ENCODE measurements at places on chromosomes 5 and 9. TPM values are rescaled to one million over a fixed set of nuclear protein-coding genes. Genes with fewer than 3 reads are reported as not detected.

The GPX3 gene
- total RNA-seq: 13.1 TPM

The CANX gene
- total RNA-seq: 570 TPM

The SMIM33 gene
- total RNA-seq: not detected

- peak; percentile 60 for DNase-seq
These were observed 79.6 kb downstream of the PDE4D start for GRCh38 chr5:59813761-59814536.

DNA sequence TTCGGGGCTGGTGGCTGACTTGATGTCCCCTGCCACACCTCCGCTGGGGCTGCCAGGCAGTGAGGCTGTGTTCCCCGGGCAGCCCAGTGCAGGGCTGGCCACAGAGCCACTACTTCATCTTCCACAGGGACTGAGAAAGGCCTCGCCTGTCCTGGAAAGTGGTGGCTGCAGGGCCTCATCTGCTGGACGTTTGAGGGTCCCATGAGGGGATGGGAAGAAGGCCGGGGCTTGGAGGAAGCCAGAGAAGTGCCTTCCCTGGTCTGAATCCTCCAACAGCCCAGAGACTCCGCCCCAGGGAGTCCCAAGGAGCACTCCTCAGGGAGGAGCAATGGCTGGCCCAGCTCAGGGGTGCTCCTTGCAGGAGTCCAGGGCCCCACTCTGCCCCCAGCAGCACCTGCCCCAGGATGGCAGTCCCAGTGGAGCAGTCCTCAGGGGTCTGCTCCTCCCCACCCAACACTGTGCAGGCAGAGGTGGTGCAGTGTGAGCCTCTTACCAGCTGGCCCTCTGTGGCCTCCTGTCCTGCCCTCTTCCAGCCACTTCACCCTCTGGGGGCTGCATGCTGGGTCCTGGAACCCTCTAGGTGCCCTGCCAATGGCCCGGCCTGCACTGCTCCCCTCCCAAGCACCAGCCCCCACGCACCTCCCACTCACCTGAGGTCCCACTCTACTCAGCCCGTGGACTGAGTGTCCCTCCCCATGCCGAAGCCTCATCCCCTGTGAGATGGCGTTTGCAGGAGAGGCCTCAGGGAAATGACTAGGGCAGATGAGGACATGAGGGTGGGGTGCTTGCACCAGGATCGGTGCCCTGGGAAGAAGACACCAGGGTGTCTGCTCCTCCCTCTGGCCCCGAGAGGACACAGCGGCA lies 47.3 kb upstream of the COL5A1 start:
- DNase-seq: no peak

- peak; percentile 53 for DNase-seq
These were observed 136.3 kb downstream of the TENT4A start for GRCh38 chr5:6849316-6850105.

DNA sequence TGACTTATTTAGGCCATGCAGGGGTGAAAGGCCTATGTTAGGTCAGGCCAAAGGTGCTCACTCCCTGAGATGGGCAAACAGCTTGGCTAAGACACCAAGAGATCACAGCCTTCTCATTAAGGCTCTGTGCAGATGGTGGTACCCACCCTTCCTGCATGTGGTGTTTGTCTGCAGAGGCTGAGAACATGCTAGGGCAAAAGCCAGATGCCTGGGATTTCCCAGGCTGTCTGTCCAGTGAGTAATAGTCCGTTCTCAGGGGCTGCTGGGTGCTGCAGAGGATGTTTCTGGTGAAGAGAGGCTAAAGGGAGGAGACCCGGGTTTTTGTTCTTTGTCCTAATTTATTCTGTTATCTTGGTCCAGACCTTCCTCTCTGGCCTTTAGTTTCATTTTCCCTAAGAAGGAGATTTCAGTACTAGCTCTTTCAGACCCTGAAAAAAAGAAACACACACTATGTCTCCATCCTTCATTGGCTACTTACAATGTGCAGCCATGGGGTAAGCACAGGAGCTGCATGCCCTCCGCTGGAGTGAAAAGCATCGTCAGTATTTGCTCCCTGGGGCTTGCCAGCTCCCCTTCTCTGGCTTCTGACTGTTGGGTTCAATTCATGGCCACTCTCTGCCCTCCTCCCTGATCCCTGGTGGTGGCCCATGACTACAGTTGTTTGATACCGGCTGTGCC lies 23.4 kb upstream of the GLRA1 start:
- peak; percentile 41 for DNase-seq

DNA sequence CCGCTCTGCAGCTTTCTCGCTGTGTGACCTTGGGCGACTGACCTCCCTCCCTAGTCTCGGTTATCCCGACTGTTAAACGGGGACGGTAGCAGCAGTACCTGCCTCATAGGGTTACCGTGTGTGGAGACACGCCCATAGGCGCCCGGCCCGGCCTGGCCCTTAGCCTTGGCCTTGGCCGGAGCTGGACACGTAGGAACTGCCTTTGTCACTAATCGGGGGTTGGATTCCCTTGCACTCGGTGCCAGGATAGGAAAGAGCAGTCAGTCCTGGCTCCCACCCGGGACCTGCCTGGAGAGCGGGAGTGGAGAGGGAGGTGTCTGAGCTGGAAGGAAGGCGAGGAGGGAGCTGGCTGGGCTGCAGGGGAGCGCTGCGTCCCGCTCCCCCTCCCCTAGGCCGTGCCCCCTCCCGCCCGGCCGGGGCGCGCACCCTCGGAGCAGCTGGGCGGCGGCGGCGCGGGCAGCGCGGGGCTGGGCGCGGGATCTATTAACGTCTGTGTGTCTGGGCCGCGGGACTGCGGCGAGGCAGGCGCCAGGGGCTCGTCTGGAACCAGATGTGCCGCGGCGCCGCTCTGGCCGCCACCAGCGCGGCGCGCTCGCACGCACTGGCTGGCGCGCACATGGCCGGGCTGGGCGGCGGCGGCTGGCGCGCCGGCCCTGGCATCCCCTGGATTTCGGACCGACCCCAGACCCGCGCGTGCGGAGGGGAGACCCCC lies 31.7 kb downstream of the PRRX2 start:
- peak; percentile 57 for DNase-seq

DNA sequence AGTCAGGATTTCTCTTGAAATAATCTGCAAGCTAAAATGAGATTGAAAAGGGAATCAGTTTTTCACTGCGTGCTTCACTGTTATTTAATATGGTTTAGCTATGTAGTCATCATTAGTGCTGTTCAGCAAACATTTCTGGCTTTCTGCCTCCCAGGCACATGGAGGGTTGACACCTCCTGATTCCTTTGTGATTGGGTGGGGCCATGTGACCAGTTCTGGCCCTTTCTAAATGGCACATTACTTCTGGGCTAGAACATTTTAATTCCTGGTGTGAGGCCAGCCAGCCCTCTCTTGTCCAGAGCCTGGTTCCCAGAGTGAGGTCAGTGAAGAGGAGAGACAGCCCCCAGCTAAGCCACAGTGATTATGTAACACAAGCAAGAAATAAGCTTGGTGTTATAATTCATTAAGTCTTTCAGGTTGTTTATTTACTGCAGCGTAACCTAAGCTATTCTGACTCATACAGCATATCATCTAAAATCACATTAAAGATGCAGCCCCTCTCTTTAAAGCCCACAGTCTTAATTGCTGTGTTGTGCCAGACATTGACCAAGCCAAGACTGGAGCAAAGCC lies 17.4 kb upstream of the ARSI start:
- peak; percentile 82 for DNase-seq
